ENCODE measurements at places on chromosomes 1 and 21.
A peak's percentile ranks its signal among the peaks of the same experiment; 100 is the strongest.

- DNase-seq = no peak
Observed at GRCh38 chr1:9907441-9907840, 2.6 kb downstream of the CTNNBIP1 start.

DNA sequence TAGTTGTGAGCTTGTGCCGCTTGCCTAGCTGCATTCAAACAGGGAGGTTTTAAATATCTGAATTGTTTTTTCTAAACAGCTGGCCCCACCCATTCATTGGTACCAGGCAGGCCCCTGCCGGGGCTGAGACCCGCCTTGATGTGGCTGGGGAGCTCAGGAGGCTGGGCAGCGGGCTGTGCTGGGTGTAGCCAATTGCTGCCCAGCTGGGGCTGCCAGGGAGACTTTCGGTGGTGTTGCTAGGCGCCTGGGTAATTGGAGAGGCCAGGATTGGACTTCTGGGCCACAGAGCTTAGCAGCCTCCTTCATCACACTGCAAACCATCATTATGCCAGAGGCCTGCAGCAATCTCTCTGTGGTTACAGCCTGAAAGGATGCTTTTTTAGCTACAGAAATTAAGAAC is 12.2 kb downstream of the RHBDL2 start:
- DNase-seq = no peak

DNA sequence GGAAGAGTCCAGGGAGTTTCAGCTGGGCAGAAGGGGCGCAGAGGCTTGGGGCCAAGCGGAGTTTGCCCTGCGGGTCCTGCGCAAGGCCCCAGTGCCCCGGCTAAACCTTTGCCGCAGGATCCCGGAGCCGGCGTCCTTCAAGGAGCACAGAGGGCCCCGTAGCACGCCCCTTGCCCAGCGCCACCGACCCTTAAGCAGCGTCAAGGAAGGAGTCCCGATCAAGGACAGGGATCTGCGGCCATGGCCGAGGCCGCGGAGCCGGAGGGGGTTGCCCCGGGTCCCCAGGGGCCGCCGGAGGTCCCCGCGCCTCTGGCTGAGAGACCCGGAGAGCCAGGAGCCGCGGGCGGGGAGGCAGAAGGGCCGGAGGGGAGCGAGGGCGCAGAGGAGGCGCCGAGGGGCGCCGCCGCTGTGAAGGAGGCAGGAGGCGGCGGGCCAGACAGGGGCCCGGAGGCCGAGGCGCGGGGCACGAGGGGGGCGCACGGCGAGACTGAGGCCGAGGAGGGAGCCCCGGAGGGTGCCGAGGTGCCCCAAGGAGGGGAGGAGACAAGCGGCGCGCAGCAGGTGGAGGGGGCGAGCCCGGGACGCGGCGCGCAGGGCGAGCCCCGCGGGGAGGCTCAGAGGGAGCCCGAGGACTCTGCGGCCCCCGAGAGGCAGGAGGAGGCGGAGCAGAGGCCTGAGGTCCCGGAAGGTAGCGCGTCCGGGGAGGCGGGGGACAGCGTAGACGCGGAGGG is 520 bp downstream of the CLIC6 start:
- peak; percentile 23 for DNase-seq

DNA sequence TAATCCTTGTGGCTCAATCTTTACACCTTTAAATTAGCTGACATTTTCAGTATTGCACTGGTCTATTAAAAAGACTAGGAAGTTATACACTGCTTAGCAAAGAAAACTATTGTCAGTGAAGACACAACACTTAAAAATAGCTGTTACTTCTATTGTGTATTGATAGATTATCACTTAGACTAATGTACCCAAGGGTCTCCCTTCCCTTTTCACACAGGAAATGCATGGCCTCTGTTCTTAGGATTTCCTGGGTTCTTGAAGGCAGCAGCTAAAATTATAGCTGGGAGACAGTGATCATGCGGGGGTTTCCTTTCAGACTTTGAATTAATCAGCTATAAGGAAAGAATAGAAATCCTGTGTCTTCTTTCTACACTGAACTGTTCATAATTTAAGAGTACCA is 12.8 kb downstream of the DIP2A start:
- DNase-seq = no peak
